ENCODE measurements at places on chromosomes 4 and X.

GRCh38 chr4:147015491-147015890 is 69.8 kb upstream of the TTC29 start:
- DNase-seq: no peak

GRCh38 chrX:78514852-78515251 is 144.3 kb downstream of the RTL3 start:
- peak; percentile 84 for DNase-seq

DNA sequence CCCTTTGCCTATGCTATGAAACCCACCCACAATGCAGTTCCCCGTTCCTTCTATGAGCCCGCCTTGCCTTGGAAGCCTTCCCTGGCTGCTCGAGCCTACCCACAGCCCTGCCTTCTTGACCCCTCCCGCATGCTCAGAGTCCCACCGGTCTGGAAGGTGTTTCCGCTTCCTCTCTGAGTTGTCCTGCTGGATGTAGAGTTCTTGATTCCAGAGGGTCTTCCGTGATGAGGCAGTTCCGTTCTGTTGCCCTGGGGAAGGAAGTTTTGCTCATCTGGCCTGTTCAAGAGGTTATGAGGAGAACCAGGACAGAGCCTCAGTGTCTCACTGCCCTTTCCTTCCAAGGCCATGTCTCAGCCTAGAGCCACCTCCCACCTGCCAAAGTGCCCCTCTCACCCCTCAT is 7.5 kb downstream of the GPKOW start:
- no peak for DNase-seq

- no peak for DNase-seq
Measured at GRCh38 chr4:85565761-85566480, 91.0 kb downstream of the ARHGAP24 start.

- no peak for DNase-seq
Measured at GRCh38 chr4:53790286-53790685, 199.0 kb upstream of the LNX1 start.

- DNase-seq: no peak
Measured at GRCh38 chr4:32864713-32865351, 2144.7 kb downstream of the PCDH7 start.

DNA sequence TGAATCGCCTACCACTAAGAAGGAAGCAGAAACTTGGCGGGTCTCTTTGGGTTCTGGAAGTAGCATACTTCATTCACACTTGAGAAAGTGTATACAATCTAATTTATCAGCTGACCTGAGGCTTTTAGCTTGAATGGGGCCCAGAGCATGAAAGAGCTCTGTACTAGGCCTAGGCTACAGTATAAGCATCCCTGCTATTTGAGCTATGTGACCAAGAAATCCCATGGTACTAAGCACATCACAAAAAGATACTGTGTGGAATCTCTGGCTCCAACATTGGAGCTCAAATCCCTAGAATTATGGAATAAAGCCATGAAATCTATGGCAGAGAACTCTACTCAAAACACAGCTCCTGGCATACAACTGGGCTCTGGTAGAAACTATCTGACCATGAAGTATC is 43.9 kb upstream of the CCDC149 start:
- DNase-seq: no peak

- no peak for DNase-seq
Measured at GRCh38 chr4:85725721-85726170, 250.8 kb downstream of the ARHGAP24 start.

- DNase-seq: peak; percentile 53
Measured at GRCh38 chrX:47483306-47484268, 565 bp upstream of the ZNF41 start.

DNA sequence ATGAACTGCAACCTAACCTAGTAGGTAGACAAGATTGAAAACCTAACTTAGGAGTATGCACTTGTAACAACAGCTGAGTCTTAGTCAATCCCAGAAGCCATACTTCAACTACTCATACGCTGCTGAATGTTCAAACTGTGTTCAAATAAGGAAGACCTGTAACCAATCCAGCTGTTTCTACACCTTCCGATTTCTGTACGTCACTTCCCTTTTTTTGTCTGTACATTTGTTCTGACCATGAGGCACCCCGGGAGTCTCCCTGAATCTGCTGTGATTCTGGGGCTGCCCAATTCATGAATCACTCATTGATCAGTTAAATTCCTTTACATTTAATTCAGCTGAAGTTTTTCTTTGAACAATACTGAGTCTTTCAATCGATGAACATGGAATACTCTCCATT is 89.5 kb downstream of the BMP3 start:
- DNase-seq: no peak

DNA sequence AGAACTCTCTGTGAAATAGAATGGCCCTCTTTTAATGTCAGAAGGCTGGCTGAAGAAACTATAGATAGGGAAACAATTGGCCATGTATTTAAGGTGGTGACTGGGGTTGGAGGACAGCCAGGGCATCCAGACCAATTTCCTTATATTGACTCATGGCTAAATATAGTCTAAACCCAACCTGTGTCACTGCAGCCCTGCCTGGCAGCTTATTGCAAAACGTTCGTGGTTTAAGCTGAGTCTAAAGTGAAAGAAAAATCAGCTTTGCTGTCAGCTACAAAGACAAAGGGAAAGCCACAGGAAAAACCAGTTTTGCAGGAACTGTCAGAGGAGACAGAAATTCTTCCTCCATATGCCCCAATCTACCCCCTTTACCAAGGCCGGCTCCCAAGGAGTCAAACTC is 902.8 kb upstream of the NDST4 start:
- DNase-seq: no peak

DNA sequence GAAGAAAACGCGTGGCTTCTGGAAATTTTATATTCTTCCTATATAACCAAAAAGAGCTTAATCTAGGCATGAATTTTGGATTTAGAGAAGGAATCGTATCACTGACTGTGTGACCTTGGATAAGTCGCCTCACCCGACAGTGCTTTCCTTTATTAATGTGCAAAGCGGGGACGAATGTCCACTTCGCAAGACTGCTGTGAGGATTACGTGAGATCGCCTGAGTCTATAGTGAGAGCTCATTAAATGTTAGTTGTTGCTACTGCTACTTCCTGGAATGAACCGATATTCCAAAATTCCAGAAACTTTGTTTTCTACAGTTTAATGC is 448 bp upstream of the TBC1D8B start:
- DNase-seq: no peak

- peak; percentile 70 for DNase-seq
Measured at GRCh38 chr4:52659722-52660261, 691 bp upstream of the USP46 start.

- no peak for DNase-seq
Measured at GRCh38 chr4:86935566-86935852, 698 bp downstream of the AFF1 start.

DNA sequence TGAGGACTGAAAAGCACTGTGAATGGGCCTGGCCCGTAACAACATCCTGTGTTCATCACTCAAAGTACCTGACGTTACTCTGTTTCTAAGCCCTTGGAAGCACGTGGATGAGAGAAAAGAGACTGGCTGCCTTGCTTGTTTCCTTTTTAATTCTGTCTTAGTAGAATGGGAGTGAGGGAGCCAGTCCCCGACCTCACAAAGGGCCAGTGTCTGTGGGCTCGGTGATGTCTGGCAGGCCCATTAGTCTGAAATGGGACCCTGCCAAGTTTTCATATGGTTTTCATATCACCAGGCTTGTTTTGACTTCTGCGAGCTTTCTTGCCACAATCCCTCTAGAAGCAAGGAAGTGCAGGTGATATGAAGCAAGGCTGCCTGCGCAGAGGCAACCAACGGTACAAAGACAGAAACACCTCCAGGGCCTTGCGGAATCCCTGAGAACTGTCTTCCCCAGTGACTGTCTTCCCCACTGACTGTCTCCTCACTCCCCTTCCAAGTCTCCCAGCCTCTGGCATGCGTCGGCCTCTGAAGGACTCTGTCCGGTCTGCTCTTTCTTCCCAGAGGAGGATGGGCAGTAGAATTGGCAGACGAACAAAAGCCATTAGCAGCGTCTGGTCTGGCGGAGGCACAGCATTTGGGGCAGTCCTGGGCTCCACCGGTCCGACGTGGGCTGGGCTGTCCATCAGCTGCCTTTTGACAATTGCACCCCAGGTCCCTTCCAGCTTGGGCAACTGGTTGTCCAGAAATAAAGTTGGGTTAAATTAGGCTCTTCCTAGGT is 20.2 kb upstream of the RASL11B start:
- no peak for DNase-seq

- DNase-seq: no peak
Measured at GRCh38 chrX:44914532-44915198, 41.7 kb downstream of the KDM6A start.

GRCh38 chr4:122917731-122918130 is 4.7 kb downstream of the NUDT6 start:
- DNase-seq: no peak

- peak; percentile 62 for DNase-seq
Measured at GRCh38 chr4:159191989-159192388, 89.1 kb downstream of the RAPGEF2 start.

DNA sequence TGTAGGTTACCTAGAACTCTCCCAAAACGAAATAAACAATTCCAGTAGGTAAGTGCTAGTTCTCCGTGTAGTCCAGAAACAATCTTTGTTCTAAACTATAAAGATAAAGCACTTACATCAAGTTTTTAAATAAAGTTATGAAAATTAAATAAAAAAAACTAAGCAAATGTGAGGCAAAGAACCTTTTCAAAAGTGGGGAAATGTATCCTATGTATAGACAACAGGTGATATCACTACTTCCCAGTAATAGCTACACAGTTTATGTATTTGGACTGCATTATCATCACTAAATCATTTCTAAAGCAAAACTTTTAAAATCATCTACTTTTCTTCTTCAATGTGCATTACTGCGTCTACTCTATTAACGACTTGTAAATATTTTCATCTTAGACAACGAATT is 2.0 kb downstream of the YTHDC1 start:
- DNase-seq: no peak

DNA sequence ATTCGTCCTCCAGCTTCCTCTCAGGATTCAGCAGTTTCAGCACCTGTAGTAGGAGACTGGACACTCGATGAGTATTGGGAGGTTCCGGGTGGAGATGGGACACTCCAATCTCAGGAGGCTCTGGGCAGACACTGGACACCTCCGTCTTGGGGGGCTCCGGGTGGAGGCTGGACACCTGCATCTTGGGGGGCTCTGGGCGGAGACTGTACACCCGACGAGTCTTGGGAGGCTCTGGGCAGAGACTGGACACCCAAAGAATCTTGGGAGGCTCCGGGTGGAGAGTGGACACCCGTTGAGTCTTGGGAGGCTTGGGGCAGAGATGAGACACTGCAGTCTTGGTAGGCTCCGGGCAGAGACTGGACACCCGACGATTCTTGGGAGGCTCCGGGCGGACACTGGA is 28.7 kb upstream of the LANCL3 start:
- DNase-seq: no peak

DNA sequence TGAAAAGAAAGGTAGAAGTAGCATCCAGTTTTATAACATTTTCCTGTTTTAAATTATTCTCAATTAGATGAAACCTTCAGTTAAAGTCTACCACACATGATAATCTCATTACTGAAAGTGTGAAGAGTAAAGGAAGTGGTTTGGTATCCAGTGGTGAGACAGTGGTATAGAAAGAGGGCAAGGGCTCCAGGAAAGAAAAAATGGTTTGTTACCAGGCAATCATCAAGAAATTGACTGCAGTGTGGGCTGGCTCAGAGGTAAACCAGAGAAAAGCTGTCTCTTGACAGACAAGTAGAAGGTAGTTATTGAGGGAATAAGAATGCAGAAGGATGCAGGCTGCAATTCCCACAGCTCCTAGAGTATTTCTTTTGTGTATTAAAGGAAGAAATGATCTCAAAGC is 406.2 kb downstream of the TLL1 start:
- DNase-seq: no peak

DNA sequence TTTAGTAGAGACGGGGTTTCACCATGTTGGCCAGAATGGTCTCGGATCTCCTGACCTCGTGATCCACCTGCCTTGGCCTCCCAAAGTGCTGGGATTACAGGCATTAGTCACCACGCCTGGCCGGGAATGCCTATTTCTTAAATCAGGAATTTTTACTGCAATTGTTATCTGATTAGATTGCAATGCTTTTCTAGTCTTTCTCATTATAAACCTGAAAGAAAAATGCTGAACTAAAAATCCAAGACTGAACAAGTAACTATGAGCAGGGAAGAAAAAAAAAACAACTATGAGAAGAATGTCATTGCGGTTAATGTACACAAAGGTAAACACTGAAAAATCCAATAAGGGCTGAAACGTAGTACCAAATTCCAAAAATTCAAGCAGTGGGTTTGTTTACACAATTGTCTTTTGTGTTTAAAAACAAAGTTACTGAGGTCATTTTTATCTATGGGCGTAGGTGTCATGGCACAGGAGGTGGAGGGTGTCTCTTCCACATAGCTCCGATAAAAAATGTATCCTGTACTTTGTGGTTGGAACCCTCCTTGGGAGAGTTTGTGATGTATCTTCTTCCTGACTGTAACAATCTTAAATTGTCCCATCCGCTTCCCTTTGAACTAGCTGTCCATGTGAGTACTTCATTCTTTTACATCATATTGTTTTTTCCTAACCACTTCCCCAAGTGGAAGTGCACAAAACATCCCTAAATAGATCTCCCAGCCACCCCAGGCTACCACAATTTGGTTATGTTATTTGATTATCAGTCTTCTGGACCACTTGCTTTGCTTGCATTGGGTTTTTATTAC is 11.1 kb upstream of the TMEM156 start:
- no peak for DNase-seq

- DNase-seq: no peak
Measured at GRCh38 chrX:15269120-15269519, 763 bp downstream of the ASB9 start.

GRCh38 chr4:6493658-6494304 is 21.4 kb upstream of the PPP2R2C start:
- peak; percentile 67 for DNase-seq

DNA sequence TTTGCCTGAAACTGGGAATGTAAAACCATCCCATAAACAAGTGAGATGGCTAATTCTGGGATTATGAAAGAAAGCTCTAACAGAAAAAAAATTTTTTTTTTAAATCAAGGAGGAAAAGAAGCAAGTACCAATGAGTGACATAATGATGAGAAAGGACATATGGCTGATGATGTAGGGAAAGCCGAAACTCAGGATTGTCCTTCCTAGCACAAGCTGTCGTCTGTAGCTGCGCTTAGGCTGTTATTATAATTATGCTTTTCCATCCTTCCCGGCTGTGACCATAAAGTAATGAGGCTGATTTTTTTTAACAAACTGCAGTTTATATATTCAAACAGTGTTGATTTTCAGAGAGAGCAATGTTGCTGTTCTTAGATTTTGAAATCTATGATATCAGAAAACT is 209.8 kb upstream of the NOCT start:
- DNase-seq: no peak

DNA sequence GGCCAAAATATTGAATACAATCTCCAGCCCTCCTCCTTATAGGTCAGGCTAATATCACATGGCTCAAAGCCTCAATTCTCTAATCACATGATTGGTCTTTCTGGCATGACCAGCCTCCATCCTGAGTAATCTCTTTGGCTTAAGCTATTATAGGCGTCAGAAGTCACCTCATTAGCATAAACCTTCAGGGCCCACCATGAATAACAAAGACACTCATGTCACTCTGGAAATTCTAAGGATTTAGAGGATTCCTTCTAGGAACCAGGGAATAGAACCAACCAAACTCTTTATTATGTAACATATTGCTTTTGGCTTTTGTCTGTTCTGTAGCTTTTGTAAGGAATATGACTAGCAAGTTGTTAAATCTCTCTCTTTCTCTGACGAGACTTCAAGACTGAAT is 109.2 kb upstream of the IGFBP7 start:
- no peak for DNase-seq

GRCh38 chr4:81260443-81261101 is 45.5 kb upstream of the PRKG2 start:
- peak; percentile 66 for DNase-seq

GRCh38 chr4:147840838-147841738 is 109.2 kb downstream of the ARHGAP10 start:
- DNase-seq: no peak

- DNase-seq: no peak
Measured at GRCh38 chr4:1964443-1964842, 44.3 kb downstream of the NELFA start.

Data from endodermal cell (in vitro differentiated cells).